ENCODE measurements at places on chromosomes 12 and 14. TPM values are rescaled to one million over a fixed set of nuclear protein-coding genes. Genes with fewer than 3 reads are reported as not detected.

The NXPH4 gene
- polyA plus RNA-seq, result 2.7 TPM

The BATF gene
- polyA plus RNA-seq, result 1.0 TPM

The HHIPL1 gene
- polyA plus RNA-seq, result 1.5 TPM

The TSPAN31 gene
- 45.5 TPM for polyA plus RNA-seq

The NYNRIN gene
- polyA plus RNA-seq, result 25.1 TPM

The ESR2 gene
- polyA plus RNA-seq, result 0.41 TPM

The OVCH1 gene
- 0.54 TPM for polyA plus RNA-seq

The EGLN3 gene
- 69.6 TPM for polyA plus RNA-seq

The RD3L gene
- polyA plus RNA-seq, result not detected

The ANKRD33 gene
- polyA plus RNA-seq, result not detected

The HOTAIR gene
- 7.6 TPM for polyA plus RNA-seq

The VWF gene
- polyA plus RNA-seq, result 71.3 TPM

The KIF26A gene
- polyA plus RNA-seq, result 11.7 TPM

The HVCN1 gene
- 4.4 TPM for polyA plus RNA-seq

The AHSA1 gene
- 109 TPM for polyA plus RNA-seq

The LTB4R2 gene
- 4.1 TPM for polyA plus RNA-seq

The HOXC4 gene
- polyA plus RNA-seq, result 21.4 TPM

The TBX5 gene
- 0.43 TPM for polyA plus RNA-seq

The WSCD2 gene
- 1.7 TPM for polyA plus RNA-seq

The FLRT2 gene
- polyA plus RNA-seq, result 104 TPM

The AQP6 gene
- 0.09 TPM for polyA plus RNA-seq

The TEAD4 gene
- 134 TPM for polyA plus RNA-seq

The COA8 gene
- 59.0 TPM for polyA plus RNA-seq

The ASIC1 gene
- polyA plus RNA-seq, result 9.5 TPM

The PLCZ1 gene
- polyA plus RNA-seq, result not detected

The PRB2 gene
- polyA plus RNA-seq, result not detected

The BDKRB2 gene
- 2.5 TPM for polyA plus RNA-seq

The APEX1 gene
- 163 TPM for polyA plus RNA-seq

The EEF1AKMT3 gene
- 6.0 TPM for polyA plus RNA-seq

The LRP1-AS gene
- 0.45 TPM for polyA plus RNA-seq

The ITGB7 gene
- 0.76 TPM for polyA plus RNA-seq

The CLEC4C gene
- polyA plus RNA-seq, result not detected

The NGB gene
- not detected for polyA plus RNA-seq

The ATL1 gene
- polyA plus RNA-seq, result 4.4 TPM

The SMIM41 gene
- polyA plus RNA-seq, result not detected

The MYF6 gene
- 119 TPM for polyA plus RNA-seq

The JPH4 gene
- 0.49 TPM for polyA plus RNA-seq

The INHBC gene
- polyA plus RNA-seq, result not detected

The RAB15 gene
- polyA plus RNA-seq, result 35.3 TPM

The KRT79 gene
- 0.41 TPM for polyA plus RNA-seq

The DENR gene
- polyA plus RNA-seq, result 65.1 TPM

The KRT81 gene
- polyA plus RNA-seq, result 0.14 TPM

The NRIP2 gene
- 6.1 TPM for polyA plus RNA-seq

The TMEM30B gene
- 1.1 TPM for polyA plus RNA-seq

The FUT8 gene
- 10.1 TPM for polyA plus RNA-seq

The ADAM21 gene
- 0.40 TPM for polyA plus RNA-seq

The KITLG gene
- 13.1 TPM for polyA plus RNA-seq

The ACOT6 gene
- 0.19 TPM for polyA plus RNA-seq
